SK-N-SH (cell line): ENCODE measurements at places on chromosomes 6 and 20. TPM values are rescaled to one million over a fixed set of nuclear protein-coding genes. Genes with fewer than 3 reads are reported as not detected.

GRCh38 chr6:25346064-25346463 is 66.9 kb downstream of the CARMIL1 start:
- no peak for DNase-seq

DNA sequence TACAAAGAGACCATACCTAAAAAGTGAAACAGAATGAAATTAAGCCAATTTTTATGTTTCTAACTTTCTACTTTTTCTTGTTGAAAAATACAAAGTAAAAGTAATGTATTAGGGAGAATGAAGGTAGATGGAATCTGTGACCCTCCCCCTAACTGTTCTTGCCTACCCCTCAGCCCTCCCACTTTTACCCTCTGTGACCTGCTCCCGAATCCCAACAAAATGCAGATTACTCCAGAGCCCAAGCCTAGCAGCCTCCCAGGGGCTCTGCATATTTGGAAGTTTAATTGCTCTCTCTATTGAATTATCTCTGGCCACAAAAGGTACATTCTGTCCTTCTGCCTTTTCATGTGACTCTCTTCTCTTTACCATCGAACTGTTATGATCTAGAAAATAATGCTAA is 201.5 kb downstream of the PKHD1 start:
- DNase-seq: no peak

- DNase-seq: no peak
Observed at GRCh38 chr20:53905019-53905819, 165.2 kb downstream of the BCAS1 start.

GRCh38 chr6:56289721-56290120 is 42.3 kb upstream of the COL21A1 start:
- no peak for DNase-seq

- no peak for DNase-seq
Observed at GRCh38 chr20:9518576-9519175, 4.3 kb downstream of the LAMP5 start.

- DNase-seq: no peak
Observed at GRCh38 chr6:132063204-132063603, 112.0 kb upstream of the CCN2 start.

GRCh38 chr6:121548131-121548530 is 112.7 kb downstream of the GJA1 start:
- no peak for DNase-seq

GRCh38 chr6:45698046-45698445 is 317.6 kb downstream of the CLIC5 start:
- DNase-seq: no peak

DNA sequence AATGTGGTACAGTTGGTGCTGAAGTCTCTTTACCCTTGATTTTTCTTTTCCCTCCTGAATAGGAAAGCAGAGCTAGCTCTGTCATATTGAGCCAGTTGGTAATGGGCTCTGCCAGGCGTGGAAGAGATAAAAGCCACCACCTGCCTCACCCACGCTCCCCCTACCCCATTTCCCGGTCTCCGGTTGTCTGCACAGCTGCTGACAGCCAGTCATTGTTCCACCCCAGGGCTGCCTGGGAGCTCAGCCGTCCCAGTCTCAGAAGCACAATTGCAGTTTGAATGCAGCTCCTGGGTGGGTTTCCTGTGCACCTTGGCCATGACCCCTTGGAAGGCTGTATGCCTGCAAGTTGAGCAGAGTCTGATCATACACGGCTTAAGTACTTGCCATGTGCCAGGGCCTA is 675.2 kb upstream of the FLRT3 start:
- DNase-seq: no peak

DNA sequence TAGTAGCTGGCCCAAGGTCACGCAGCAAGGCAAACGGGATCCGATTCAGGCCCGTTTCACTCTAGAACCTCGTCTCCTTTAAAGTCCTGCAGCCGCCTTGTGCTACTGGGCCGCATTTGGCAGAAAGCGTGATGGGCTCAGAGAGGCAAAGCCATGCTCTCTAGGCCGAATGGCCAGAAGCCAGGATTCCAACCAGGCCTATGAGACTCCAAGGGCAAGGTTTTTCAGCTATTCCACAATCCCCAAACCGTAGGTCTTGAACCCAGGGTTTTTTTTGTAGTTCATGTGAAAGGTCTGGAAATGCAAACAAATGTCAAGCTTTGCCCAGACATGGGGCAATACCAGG is 174.1 kb downstream of the PREX1 start:
- DNase-seq: no peak

GRCh38 chr6:127581576-127581975 is 4.6 kb downstream of the C6orf58 start:
- DNase-seq: no peak

DNA sequence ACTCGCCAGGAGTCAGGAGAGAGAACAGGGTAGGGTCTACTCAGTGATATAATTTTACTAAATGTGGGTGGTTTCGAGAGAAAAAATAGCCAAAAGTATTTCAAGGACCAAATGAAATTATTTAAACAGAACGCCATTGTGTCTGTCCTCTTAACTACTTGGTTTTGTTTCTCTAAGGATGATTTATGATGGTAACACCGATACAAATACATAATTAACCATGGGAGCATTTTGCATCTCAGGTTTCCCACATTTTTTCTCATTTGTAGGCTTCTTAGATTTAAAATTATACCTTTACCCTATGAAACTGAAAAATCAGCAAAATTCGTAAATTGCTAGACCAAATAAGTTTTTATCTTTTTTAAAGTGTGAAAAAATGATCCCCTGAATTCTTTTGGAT is 188.2 kb downstream of the ZFP64 start:
- DNase-seq: no peak

DNA sequence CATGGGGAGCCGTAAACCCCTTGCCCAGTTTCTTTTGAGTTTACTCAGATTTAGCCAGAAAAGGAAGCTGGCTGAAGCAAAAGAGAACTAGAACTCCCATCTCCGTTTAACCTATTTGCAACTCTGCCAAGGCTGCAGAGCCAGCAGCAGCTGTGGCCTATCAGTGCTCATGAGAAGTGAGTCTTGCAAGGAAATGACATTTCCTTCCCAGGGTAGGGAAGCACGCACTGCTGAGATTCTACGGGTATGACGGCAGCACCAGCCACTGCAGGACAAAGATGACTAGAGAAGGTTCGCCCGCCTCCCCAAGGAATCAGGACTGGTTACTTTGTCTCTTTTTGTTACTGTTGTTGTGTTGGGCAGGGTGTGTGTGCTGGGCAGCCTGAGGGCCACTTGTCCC is 47.6 kb downstream of the PPP1R3G start:
- DNase-seq: no peak

DNA sequence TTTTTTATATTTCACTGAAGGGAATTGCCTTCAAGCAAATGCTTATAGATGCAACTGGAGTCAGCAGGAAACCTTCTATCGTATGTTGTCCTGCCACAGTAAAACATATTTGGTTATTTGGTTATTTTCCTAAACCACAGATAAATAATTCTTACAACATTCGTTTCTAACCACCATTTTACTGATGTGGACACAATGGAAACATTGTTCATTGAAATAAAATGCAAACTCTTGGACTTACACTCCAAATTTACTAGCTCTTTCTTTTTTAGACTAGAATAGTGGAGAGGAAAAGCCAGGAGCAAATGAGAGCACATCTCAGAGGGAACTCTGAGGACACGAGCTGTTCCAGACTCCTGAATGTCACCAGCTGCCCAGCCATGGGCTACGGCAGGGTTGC is 114.8 kb downstream of the RPS12 start:
- no peak for DNase-seq

DNA sequence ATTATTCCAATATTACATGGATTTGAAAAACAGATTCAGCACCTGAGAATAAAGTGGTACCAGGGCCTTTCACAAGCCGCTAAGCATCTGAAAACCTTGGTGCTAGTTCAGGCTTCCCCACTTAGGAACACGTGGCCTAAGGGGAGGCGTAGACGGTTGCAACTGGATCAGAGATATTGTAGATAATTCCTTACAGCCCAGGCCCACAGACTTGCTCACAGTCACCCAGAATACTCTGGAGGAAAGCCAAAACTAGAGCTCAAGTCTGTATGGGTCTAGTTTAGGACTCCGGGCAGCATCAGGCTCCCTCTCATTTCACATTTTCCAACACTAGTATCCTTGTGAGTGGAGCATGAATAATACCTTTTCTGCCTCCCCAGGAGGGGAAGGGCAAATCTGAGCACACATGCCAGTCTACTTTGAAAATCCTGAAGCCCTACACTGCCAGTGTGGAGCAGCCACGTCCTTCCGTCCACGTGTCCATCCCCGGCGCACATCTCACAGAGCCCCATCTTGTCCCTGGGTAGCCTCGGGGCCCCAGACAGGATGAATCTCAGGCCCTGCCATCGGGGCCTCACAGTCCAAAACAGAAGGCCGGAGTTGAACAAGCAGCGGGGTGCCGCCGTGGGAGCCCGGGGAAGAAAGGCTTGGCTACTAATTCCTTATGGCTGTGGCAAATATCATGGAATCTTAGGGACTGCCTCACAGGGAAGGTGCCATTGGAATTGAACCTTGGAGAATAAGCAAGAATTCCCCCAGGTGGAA is 299.3 kb downstream of the NRN1 start:
- DNase-seq: peak; percentile 29

DNA sequence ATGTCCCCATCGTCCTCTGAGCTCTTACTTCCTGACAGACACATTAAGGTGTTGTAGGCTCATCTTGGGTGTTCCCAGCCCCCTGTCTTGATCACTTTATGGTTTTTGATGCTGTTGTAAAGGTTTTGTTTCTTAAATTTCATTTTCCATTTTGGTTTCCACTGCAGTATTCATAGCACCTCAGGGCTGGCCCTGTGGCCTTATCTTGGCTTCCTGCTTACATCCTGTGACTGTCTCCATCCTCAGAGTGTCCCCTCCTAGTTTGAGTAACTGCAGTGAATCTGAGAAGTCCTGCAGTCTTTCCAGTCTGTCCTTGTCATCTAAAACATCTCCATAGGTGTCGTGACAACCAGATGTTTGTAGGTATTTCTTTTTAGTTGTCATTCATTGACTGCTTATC is 50.9 kb downstream of the JARID2 start:
- DNase-seq: no peak

GRCh38 chr20:54167909-54168872 is 5.6 kb downstream of the CYP24A1 start:
- DNase-seq: no peak

- no peak for DNase-seq
Observed at GRCh38 chr6:64041373-64041772, 405.8 kb downstream of the PHF3 start.

GRCh38 chr6:114524081-114524480 is 181.3 kb upstream of the HS3ST5 start:
- DNase-seq: no peak

DNA sequence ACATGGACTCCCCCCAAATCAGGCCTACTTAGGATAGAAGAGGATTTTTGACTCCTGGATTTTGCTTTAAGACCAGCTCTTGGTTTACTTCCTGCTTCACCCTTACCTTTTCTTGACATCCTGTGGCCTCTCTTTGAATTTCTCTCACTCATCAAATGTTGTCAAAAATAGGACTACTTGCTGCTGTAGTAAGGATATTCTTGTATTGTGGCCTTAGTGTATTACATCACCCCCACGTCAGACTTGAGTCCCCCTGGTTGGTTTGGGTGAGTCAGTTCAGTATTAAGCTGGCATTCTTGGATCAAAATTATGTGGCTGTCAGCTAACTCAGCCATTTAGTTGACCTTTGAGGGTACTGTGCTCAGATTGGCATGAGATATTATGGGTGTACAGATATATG is 1.1 kb downstream of the TPX2 start:
- peak; percentile 23 for DNase-seq

DNA sequence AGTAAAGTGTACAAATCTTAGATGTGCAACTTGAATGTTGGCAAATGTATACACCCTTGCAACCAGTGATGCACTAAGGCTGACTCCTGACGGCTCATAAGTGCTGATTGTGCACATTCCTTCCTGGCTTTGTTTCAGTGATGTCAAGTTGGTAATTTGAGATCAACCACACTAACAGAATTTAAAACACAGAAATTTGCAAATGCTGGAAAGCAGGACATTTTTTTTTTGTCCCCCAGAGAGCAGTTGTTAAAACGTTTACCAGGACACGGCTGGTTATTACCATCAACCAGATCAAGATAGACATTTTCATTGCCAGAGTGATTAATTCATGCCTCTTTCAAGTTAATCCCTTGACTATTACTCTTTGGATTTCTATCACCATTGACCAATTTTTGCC is 735.6 kb downstream of the RFPL4B start:
- DNase-seq: no peak

GRCh38 chr6:37038292-37039198 is 33.1 kb downstream of the FGD2 start:
- peak; percentile 65 for DNase-seq

DNA sequence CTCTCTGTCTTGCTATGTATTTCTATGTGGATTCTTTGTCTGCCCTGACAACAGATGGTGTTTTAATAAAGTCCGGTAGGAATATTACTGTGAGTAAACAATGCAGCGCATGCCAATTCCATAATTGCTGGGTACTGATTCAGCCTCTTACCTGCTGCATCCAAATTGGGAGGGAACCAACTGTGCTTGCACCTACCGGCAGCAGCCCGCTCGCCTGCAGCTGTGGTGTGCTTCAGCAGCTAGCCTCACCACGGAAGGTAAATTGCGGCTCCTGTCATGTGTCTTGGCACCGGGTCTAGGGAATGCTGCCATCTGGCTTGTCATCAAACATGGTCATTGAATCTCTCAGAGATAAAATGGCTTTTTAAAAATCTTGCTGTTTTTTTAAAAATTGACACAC is 704.8 kb upstream of the SLC35B3 start:
- DNase-seq: no peak

- no peak for DNase-seq
Observed at GRCh38 chr6:137264311-137265075, 45.3 kb upstream of the IFNGR1 start.

- no peak for DNase-seq
Observed at GRCh38 chr6:29958921-29959320, 16.6 kb downstream of the HLA-A start.

- no peak for DNase-seq
Observed at GRCh38 chr6:25431306-25431974, 152.3 kb downstream of the CARMIL1 start.

- DNase-seq: no peak
Observed at GRCh38 chr6:87213364-87213763, 58.0 kb downstream of the ZNF292 start.

WDR46 gene
- 153 and 172 TPM in 2 replicates for polyA plus RNA-seq

BMP7 gene
- 0.10 TPM in 1 of 2 replicates, not detected in the other for polyA plus RNA-seq

BEND6 gene
- polyA plus RNA-seq: 6.9 and 9.2 TPM in 2 replicates

MAS1 gene
- polyA plus RNA-seq: not detected in 2 replicates

CEP57L1 gene
- polyA plus RNA-seq: 7.3 and 8.3 TPM in 2 replicates

PPP1R14C gene
- polyA plus RNA-seq: not detected in 2 replicates

SNRPB gene
- 380 and 455 TPM in 2 replicates for polyA plus RNA-seq

CARMIL1 gene
- 1.7 TPM in 2 replicates for polyA plus RNA-seq

PGC gene
- not detected in 2 replicates for polyA plus RNA-seq

CDH22 gene
- 0.03 TPM in 1 of 2 replicates, not detected in the other for polyA plus RNA-seq
